ENCODE measurements at places on chromosomes 13 and 19.

- DNase-seq = no peak
Measured at GRCh38 chr19:56919308-56919995, 78.9 kb upstream of the PEG3 start.

DNA sequence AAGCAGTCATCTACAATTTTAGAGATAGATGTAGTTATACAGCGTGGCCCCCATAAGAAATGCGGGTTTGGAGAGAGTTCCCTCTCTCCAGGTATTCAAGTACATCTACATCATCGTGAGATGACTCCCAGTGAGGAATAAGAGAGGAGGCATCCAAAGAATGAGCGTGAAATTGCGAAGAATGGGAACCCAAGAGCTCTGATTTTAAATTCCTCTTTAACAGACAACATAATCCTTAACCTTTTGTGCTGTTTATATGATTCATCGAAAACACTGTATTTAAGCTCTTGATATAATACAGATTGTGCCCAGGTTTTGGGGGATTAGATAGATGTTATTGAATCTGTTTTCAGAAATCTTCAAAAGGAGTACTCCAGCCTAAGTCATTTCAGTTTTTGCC is 161.5 kb downstream of the COG6 start:
- DNase-seq = no peak

DNA sequence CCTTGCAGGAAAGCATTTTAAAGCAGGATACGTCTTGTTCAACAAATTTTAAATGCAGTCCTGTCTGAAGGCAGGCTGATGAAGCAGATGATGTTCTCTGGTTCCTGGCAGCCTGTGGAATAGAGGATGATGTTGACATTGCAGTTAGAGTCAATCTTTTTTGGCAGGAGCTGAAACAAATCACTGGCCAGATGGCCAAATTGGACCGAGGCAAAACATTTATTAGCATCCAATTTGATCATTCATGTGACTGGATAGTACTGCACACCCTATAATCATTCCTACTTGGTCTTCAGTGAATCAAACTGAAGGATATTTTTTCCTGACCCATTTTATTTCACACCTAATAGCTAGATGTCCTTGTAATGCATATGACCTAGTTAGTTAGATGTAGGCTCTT is 172.2 kb upstream of the SLC10A2 start:
- DNase-seq = no peak

DNA sequence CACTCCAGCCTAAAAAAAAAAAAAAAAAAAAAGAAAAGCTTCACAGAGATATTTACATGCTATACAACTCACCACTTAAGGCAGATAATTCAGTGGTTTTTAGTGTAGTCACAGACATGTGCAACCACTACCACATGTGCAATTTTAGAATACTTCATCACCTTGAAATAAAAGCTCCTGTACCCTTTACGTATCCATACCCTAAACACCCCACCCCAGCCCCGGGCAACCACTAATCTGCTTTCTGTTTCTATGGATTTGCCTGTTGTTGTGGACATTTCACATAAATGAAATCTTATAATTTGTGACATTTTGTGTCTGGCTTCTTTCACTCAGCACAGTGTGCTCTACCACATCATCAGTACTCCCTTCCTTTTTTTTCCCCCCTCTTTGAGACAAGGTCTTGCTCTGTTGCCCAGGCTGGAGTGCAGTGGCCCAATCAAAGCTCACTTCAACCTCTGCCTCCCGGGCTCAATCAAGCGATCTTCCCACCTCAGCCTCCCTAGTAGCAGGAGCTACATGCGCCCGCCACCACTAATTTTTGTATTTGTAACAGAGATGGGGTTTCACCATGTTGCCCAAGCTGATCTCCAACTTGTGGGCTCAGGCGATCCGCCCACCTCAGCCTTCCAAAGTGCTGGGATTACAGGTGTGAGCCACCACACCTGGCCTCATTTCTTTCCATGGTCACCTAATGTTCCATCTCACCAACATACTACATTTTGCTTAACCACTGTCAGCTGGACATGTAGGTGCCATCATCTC is 4.0 kb downstream of the DDX39A start:
- no peak for DNase-seq

GRCh38 chr13:49052813-49053212 is 77.1 kb downstream of the FNDC3A start:
- DNase-seq = no peak

- DNase-seq = no peak
Measured at GRCh38 chr13:103895835-103896531, 829.8 kb upstream of the SLC10A2 start.

DNA sequence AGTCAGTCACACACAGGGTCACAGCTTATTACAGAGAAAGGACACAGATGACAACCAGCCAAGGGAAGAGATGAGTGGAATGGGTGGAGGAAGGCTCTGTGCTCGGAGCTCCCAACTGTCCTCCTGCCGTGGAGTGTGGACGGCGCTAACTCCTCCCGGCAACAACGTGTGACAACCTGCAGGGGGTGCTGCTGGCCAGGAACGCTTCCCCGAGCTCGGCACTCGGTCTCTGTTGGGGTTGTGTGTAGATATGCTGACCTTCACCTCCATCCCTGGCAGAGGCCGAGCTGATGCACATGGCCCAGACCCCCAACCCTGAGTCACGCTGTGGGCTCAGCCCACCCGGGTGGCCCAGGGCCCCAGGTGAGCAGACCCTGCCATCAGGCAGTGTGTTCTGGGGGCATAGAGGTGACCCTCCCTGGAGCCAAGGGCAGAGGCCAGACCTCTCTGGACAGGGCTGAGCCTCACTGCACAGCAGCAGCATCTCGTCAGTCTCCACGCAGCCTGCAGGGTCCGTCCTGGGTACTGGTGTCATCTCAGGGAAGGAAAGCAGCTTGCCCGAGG is 14.1 kb downstream of the ZNF444 start:
- peak; percentile 15 for DNase-seq

DNA sequence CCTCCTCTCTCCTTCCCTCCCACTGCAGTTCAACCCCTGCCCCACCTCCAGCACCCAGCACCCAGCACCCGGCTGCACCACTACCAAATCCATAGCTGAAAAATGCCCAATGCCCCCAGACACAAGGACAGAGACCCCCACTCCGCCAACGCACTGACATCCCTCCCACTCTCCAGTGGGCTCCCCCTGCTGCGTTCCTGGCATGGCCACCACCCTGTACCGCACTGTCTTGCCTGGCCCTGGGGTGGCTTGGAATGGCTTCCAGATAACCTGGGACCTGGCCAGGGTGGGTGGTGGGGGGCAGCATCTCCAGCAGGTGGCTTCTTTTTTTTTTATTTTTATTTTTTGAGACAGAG is 5.8 kb upstream of the MKNK2 start:
- no peak for DNase-seq

DNA sequence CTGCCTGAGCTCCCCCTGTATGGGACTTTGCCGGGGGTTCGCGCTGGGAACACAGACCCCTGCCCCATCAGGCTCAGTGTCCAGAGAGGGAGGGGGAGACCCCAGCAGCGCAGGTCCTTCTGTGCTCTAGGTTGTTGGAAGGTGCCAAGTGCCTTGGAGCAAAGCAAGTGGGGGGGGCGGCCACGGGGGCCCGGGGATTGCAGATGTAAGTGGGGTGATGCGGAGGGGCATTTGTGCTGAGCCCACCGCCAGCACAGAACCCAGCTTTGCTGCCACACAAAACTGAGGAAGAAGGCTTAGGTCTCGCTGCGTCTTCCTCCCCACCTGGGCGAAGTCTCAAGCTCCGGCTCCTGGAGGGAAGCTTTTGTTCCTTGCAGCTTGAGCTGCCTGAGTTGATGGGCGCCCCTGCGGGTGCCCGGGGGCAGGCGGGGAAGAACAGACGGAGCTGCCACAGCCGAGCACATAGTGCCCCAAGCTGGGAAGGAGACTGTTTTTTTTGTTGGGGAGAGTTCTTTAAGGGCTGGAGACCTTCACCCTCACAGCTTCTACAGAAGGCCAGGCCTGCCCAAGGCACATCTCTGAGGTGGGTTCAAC is 1.5 kb upstream of the NTN5 start:
- no peak for DNase-seq

GRCh38 chr19:38228005-38228377 is 4.0 kb upstream of the DPF1 start:
- no peak for DNase-seq

- no peak for DNase-seq
Measured at GRCh38 chr13:75798353-75799255, 162.5 kb downstream of the LMO7 start.

DNA sequence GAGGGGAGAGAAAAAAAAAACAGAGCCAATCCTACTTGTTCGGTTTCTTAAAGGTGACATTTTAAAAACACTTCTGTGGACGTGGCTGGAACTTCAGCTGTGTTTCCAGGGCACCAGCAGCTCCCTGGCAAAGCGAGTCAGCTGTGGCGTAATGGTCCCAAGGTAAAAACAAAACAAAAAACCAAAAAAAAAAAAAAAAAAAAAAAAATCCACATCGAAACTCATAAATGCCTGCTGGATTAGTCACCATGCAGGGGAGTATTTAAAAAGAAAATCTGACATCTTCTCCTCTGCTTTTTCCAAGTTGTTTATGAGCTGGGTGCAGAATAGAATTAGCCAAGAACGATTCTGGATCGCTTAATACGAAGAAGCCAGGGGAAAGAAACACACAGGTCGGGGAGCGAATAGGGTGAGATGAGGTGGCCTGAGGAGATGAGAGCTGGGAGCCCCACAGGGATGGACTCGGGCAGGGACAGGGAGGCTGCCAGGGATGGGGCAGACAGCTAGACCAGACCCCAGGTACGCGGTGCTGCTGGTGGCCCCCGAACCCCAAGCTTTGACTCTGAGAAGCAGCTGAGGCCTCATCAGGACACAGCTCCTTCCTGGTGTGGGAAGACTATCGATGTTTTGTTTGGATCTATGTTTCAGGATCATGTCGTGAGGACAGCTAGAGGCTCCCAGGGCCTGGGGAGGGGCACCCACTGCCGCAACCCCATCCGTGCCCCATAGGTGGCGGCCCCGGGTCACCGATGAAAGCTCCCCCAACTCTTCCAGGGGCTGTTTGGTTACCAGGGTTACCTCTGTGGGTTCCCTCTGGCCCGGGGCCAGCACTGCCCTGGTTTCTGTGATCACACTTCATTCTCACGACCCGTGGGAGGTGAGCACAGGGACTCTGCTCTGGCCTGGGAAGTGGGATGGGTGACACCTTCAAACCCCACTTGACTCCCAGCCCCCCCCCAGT is 3.1 kb upstream of the CTXN1 start:
- peak; percentile 79 for DNase-seq

DNA sequence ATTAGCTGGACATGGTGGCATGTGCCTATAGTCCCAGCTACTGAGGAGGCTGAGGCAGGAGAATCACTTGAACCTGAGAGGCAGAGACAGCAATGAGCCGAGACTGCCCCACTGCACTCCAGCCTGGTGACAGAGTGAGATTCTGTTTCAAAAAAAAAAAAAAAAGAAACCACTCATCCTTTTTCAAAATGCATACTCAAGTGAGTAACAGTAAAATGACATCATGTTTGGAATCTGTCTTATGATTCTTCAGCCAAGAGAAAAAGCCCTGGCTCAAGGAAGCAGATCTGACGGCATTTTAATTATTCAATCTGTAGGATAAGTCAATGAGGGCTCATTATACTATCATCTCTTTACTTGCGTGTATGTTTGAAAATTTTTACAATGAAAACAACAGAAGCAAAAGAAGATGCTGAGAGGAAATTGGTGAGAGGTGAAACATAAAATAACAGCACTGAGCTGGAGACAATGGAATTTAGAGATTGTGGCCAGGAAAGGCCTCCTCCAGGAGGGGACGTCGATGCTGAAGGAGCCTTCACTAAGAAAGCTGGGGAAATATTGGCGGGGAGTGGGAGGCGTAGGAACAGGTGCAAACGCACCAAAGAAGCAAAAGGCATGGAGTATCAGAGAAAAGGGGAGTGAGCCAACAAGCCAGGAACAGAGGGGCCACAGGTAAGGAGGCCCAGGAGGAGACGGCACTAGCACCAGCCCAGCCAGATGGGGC is 12.9 kb upstream of the CCNE1 start:
- no peak for DNase-seq

DNA sequence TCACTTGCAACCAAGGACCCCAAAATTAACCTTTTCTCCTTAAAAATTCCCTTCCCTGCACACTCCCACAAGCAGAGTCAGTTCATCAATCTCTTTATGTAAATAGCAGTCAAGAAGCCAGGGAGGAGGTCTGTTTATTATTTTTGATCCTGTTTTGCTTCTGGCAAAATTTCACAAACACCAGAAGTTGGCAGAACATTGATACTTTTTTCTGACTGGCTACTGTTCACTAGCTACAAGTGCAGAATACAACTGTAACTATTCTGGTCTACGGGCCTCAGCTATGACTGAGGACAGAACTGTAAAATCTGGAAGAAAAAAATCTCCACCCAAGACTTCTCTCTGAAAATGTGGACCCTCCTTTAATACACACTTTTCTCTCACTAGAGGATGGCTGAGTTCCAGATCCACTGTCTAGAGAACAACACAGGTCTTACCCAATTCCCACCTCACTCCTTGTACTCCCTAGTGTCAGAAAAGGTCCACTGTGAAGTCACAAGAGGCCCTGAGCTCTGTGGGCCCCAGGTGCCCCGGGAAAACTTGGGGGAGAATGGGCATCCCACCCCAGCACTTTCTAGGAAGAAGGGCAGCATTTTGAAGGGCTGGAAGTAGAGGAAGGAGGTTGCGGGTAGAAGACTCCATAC is 14.5 kb downstream of the STARD13 start:
- no peak for DNase-seq

DNA sequence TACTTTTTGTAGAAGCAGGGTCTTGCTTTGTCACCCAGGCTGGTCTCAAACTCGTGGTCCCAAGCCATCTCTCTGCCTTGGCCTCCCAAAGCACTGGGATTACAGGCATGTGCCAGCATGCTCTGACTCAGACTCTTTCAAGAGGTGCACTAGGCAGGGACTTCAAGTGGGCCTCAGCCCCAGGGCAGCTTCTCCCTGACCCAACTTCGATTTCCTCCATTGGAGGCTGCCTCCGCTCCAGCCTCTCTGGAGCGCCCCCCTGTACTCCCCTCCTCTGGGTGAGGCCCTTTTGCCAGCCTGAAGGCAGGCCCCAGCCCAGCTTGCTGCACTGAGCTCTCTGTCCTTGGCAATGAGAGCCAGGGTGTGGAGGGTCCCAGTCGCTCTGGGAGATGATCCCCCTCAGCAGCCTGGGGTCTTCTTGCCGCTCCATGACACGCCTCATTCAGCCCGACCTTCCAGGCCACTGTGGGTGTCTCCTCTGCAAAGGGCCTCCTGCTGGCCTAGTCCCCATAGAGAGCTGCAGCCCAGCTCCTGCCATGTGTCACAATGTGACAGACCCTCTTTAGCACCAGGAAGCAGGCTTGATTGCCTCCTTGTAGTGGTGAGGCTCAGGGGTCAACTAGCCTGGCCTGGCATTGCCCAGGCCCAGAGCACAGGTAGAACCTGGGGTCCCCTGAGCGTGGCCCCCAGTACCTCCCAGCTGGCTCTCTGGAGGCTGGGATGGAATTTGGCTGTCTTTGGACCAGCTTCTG is 16.4 kb downstream of the CARM1 start:
- no peak for DNase-seq

DNA sequence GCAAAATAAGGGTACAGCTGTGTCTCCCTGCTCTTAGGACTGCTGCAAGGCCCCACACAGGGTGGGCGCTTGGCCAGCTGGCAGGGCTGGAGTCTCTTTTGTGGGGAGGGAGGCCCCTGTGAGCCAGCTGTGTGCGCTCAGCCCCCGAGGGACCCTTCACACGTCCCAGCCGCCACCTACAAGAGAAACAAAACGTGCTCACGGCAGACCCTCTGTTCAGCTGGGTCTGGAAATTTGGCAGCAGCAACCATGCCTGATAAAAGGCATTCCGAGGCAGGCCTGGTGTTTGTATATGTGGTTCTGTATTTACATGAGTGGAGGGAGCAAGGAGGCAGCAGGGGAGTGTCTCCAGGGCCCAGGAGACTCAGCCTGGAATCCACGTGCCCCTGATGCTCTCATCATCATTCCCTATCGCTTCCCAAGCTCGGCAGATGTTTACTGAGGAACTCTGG is 49.7 kb downstream of the CRTC1 start:
- DNase-seq = no peak

- no peak for DNase-seq
Measured at GRCh38 chr19:35787227-35787799, 11.9 kb downstream of the ARHGAP33 start.
